ENCODE measurements at places on chromosomes 1 and 21.

GRCh38 chr1:37890378-37891014 is 31.1 kb upstream of the MTF1 start:
- no peak for DNase-seq

DNA sequence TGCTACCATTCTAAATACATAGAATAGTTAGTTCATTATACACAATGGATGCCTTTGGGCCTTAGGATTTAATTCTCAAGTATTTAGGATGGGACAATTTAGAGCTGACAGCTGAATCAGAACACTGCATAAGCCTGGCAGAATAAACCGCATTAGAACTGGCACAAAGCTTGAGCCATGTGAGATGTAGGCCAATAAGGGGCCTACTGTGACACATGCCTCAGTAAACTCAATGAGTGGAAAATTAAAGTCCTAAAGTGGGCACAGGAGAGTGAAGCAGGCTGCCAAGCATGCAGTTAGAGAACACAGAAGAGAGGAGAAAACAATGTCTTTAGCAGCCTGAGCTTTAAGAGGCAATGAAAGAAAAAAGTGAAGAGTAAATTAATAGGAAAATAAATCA is 24.3 kb downstream of the SCYL3 start:
- no peak for DNase-seq

- no peak for DNase-seq
Observed at GRCh38 chr1:153842006-153842471, 66.8 kb downstream of the SLC27A3 start.

DNA sequence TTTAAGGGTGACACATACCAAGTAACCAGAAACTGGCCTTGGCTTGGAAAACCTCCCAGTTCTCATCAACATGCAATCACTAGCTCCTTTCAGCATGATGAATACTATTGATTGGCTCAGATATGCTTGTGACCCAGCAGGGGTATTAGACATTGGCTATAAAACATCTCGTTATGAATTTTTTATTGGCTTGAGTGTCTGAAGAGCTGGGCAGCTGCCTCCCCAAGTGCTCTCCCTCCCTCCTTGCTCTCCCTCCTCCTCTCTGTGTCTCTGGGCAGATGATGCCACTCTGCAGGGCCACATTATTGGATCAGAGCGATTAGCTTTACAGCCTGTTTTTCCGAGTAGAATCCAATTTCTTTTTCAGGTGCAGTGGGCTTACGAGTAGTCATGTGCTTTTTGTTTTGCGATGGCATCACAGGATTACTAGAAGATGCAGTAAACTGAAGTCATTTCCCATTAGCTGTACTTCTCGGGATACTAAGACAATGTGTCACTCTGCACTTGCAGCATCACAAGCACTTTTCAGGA is 79.3 kb upstream of the ATF3 start:
- DNase-seq: no peak

DNA sequence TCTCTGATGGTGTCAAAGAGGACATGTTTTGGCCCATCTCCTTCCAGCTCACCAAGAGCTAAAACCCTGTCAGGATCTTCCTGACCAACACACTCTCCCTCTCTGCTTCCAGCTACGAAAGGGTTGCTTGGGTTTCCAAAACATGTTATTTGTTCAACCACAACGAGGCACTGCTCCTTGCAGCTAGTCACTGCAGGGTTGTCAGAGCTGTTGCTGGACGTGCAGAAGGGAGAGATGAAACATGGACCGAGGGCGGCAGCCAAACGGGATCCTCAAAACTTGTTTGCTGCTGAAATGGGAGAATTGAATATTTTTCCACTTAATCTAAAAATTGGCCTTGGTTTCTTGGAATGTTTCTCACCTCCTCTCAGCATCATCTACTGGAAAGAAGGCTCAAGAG is 12.4 kb downstream of the ZBTB18 start:
- no peak for DNase-seq

GRCh38 chr1:246699095-246699735 is 25.0 kb upstream of the SCCPDH start:
- DNase-seq: peak; percentile 69

- DNase-seq: no peak
Observed at GRCh38 chr1:111448482-111448917, 556 bp downstream of the WDR77 start.

DNA sequence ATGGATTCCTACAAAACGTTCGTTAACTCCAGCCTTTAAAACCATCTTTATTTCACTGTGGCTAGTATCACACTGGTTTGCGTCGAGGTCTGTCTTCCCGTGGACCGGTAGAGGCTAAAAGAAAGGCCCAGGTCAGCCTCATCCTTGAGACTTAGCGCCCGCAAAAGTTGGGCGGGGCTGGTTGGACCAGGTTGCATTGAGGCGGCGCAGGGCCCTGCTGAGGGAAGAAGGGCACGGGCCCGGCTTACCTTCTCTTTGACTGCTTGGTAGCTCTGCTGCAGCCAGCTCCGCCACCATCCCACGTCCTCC is 455 bp downstream of the BSDC1 start:
- no peak for DNase-seq

GRCh38 chr1:5921671-5922070 is 70.6 kb downstream of the NPHP4 start:
- no peak for DNase-seq

- no peak for DNase-seq
Observed at GRCh38 chr21:38077569-38077968, 161.3 kb upstream of the KCNJ6 start.

DNA sequence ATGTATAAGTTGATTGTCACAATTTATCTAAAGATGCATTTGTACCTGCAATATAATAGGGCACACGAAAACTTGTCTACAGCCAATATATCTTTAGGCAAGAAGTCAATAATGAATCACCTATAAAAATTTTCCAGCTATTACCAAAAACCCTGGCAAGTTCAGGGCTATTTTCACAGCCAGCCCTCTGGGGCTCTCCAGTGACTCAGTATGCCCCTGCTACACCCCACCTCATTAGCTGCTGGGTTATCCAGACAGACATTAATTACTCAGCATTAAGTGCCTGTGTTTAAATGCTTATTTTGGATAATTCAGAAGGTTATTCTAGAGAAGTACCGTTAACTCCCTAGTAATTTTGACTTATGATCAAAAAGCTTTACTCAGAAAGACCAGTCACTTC is 220.2 kb downstream of the TBX15 start:
- no peak for DNase-seq

GRCh38 chr1:20342294-20343148 is 51.8 kb downstream of the VWA5B1 start:
- DNase-seq: no peak

- no peak for DNase-seq
Observed at GRCh38 chr1:188986745-188987417, 1490.8 kb downstream of the BRINP3 start.

GRCh38 chr1:103496014-103496635 is 29.4 kb upstream of the RNPC3 start:
- DNase-seq: no peak

- DNase-seq: no peak
Observed at GRCh38 chr1:80218112-80218511, 1211.6 kb upstream of the ADGRL4 start.

- no peak for DNase-seq
Observed at GRCh38 chr1:8474369-8474768, 156.5 kb downstream of the SLC45A1 start.

DNA sequence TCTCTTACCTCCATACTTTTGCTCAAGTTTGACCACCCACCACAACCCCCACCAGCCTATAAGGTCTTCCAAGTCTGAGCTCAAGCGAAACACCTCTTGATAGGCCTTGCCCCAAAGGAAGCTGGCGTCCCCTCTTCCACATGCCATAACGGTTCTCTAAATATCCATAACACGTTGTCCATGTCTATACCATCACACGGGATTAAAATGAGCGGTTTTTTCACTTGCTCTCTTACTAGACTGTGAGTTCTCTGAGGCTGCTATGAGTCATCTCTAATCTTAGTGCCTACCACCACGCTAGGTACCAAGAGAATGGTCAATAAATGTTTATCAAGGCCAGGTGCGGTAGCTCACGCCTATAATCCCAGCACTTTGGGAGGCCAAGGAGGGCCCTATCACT is 41.0 kb downstream of the WASF2 start:
- no peak for DNase-seq

- DNase-seq: no peak
Observed at GRCh38 chr1:156400191-156400935, 31.4 kb downstream of the RHBG start.

DNA sequence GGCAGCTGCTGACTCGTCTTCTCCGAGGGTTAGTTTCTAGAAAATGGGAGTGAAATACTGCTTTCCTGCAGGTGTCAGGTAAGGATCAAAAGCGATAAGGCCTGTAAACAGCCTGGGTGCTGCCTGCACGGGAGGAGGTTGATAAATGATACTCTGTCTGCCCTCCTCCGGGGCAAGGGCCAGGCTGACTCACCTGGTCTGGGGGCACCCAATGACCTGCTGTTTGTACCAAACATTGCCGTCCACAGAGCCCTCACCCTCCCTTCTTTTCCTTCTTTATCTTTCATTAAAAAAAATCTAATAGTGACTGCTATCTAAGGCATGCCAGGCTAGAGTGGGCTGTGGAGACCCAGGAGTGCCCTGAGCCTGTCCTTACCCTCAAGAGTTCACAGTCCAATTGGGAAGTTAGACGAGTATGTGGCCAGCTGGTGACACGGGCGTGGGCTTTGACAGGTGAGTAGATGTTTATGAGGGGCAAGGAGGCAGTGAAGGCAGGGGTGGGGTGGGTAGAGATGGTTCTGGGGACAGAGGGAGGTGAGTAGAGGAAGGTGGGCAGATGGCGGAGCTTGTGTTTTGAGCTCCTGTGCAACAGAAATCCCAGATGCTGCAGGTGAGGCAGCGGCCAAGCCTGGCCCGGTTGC is 16.2 kb downstream of the EDN2 start:
- no peak for DNase-seq

DNA sequence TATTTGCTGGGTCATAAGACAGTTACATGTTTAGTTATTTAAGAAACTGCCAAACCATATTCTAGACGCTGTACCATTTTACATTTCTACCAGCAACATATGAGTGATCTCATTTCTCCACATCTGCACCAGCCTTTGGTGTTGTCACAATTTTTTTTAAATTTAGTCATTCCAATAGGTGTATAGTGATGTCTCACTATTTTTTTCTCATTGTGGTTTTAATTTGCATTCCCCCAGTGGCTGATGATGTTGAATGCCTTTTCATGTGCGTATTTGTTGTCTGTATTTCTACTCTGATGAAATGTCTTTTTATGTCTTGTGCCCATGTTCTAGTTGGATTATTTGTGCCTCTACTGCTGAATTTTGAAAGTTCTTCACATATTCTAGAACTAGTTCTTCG is 38.4 kb downstream of the NFASC start:
- DNase-seq: no peak
